ENCODE measurements at places on chromosomes 7 and 10. TPM values are rescaled to one million over a fixed set of nuclear protein-coding genes. Genes with fewer than 3 reads are reported as not detected.

The VWC2 gene
- not detected for total RNA-seq

The CALY gene
- total RNA-seq: 0.75 TPM

The NUTM2E gene
- 0.63 TPM for total RNA-seq

The VPS37D gene
- 5.8 TPM for total RNA-seq

The TMEM130 gene
- 0.35 TPM for total RNA-seq

The SFRP4 gene
- not detected for total RNA-seq

The GJD4 gene
- 0.29 TPM for total RNA-seq

The CPA4 gene
- total RNA-seq: 0.32 TPM

The SEMA4G gene
- 36.6 TPM for total RNA-seq

The MYL10 gene
- total RNA-seq: not detected

The SRGN gene
- total RNA-seq: not detected

The MYOZ1 gene
- 3.3 TPM for total RNA-seq

The POMZP3 gene
- 11.8 TPM for total RNA-seq

The CLCN1 gene
- not detected for total RNA-seq

The PALD1 gene
- total RNA-seq: 13.7 TPM

The PIP gene
- total RNA-seq: not detected

The GIMAP6 gene
- total RNA-seq: not detected

The BAIAP2L1 gene
- 38.4 TPM for total RNA-seq

The CPN1 gene
- total RNA-seq: 1.3 TPM

The CAV1 gene
- total RNA-seq: 9.4 TPM

The H2BK1 gene
- total RNA-seq: not detected

The APBB1IP gene
- total RNA-seq: 0.14 TPM

The CELF2 gene
- 94.2 TPM for total RNA-seq

The LIPM gene
- not detected for total RNA-seq

The YWHAG gene
- 157 TPM for total RNA-seq

The SLC29A4 gene
- total RNA-seq: 25.0 TPM

The DENND2A gene
- total RNA-seq: 28.5 TPM

The SCIN gene
- total RNA-seq: 0.11 TPM

The CRHR2 gene
- total RNA-seq: not detected

The PNLIPRP2 gene
- 0.78 TPM for total RNA-seq

The WEE2 gene
- not detected for total RNA-seq

The CLDN12 gene
- 43.7 TPM for total RNA-seq

The GRID2IP gene
- 1.9 TPM for total RNA-seq

The ERVW-1 gene
- 1.6 TPM for total RNA-seq

The COL17A1 gene
- 1.7 TPM for total RNA-seq

The INSYN2A gene
- not detected for total RNA-seq

The MRLN gene
- total RNA-seq: not detected

The PPP1R9A gene
- 30.1 TPM for total RNA-seq

The SPDYE11 gene
- total RNA-seq: not detected

All from endodermal cell (in vitro differentiated cells).